ENCODE measurements at places on chromosomes 3 and 15.

- no peak for DNase-seq
Observed at GRCh38 chr3:69590111-69590510, 149.2 kb upstream of the MITF start.

DNA sequence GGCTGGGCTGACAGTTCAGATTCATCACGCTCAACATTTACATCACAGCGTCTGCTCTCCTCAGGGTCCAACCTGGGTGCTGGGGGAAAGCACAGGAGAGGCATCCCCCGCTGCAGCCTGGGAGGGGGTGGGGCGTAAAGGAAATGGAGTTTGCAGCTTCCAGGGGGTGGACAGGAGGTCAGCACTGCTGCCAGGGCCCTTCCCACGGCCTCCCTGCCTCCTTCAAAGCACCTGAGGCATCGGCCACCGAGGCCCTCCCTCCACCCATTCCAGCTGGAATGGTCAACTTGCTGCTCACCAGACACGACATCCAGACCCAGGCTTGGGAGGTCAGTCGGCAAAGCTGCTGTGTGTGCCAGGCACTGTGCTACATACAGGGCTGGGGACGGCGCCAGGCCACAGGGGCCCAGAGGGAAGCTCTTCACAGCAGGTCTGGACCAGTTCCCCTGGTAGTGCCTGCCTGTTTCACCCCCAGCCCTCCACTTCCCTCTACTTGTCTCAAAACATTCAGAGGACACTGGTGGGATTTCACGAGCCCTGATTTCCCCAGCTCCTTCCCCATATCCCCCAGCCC, 120.7 kb downstream of the ANP32A start:
- no peak for DNase-seq

DNA sequence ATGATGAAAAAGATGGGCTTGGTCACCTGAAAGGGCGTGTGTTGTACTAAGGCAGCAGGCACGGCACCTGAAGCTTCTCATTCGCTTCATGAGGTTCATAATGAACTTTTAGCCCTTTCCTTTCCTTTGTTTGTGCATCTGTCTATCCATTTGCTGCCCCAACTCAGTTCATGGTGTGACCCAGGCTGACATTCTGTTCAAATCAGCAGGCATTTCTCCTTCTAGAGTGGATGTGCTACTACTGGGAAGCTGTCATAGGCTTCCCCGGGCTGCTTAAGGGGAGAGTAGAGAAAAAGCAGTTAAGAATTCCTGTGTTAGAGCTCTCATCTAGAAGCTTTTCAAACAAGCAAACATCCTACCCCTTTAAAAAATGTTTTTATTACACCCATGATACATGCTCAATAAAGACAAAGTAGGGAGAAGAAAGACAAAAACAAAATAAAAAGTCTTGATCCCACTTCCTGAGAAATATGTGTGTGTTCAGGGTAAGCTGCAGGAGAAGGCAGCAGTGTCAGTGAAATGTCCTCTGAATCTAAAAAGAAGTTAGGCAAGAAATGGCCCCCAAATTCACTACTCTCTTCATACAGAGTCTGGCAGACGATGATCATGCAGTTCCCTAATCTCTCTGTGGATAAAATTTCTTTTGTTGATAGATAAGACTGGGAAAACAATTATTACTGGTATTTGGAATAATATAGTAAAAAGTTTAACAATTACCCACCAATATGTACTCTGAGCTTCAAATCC, 136.9 kb upstream of the PFN2 start:
- DNase-seq = no peak

GRCh38 chr15:63371297-63371918, 10.2 kb downstream of the CA12 start:
- DNase-seq = no peak

- DNase-seq = peak; percentile 55
Observed at GRCh38 chr3:67947808-67948508, 293.5 kb upstream of the SUCLG2 start.

DNA sequence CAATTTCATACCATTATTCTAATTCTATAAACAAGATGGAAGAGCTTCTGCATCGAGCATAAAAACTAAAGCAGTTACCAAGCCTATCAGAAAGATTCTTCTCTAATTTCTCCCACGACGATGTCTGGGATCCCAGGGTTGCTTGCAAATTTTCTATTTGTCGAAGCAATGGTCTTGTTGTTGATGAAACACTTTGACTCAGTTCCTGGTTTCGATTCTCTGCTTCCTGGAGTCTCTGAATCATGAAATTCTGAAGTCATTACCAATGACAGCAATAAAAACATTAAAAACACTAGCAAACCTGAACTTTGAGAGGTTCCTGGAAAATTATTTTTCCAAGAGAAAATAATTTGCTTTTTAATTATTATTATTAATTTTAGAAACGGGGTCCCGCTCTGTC, 18.7 kb downstream of the TMF1 start:
- DNase-seq = no peak
